Chondrocyte (in vitro differentiated cells): ENCODE measurements at places on chromosomes 12 and 14. TPM values are rescaled to one million over a fixed set of nuclear protein-coding genes. Genes with fewer than 3 reads are reported as not detected.

The TMEM179 gene
- 0.54 to 1.2 TPM (median 0.75 TPM) in 3 replicates for total RNA-seq

DNA sequence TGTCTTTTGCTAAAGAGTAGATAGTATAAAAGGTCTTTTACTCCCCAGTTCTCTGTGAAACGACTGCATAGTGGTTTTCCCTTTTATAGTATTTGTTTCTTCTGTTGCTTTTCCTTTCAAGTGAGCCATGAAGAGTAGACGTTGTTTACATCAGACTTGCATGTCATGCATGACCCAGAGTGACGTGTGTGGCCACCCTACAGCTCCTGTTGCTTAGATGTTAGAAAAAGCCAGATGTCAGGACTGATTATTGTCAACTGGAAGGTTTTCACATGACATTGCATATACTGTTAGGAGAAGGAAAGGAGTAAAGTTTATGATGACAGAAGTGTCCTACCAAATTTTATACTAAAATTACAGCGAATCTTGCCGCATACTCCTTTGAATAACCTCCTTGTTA lies 1.3 kb upstream of the RD3L start:
- no peak for DNase-seq
- H3K4me3 ChIP-seq = no peak overlapping the region
- peaks cover 47% of the 10 kb centered on the region for H3K27me3 ChIP-seq
- no peaks in the 10 kb centered on the region for H3K4me1 ChIP-seq
- H3K36me3 ChIP-seq = peaks cover 4% of the 10 kb centered on the region

The DPF3 gene
- 1.1 to 2.3 TPM (median 1.1 TPM) in 3 replicates for total RNA-seq

The PLEKHD1 gene
- 0.08 to 0.15 TPM (median 0.10 TPM) in 3 replicates for total RNA-seq

The KRT83 gene
- total RNA-seq = not detected in 3 replicates

DNA sequence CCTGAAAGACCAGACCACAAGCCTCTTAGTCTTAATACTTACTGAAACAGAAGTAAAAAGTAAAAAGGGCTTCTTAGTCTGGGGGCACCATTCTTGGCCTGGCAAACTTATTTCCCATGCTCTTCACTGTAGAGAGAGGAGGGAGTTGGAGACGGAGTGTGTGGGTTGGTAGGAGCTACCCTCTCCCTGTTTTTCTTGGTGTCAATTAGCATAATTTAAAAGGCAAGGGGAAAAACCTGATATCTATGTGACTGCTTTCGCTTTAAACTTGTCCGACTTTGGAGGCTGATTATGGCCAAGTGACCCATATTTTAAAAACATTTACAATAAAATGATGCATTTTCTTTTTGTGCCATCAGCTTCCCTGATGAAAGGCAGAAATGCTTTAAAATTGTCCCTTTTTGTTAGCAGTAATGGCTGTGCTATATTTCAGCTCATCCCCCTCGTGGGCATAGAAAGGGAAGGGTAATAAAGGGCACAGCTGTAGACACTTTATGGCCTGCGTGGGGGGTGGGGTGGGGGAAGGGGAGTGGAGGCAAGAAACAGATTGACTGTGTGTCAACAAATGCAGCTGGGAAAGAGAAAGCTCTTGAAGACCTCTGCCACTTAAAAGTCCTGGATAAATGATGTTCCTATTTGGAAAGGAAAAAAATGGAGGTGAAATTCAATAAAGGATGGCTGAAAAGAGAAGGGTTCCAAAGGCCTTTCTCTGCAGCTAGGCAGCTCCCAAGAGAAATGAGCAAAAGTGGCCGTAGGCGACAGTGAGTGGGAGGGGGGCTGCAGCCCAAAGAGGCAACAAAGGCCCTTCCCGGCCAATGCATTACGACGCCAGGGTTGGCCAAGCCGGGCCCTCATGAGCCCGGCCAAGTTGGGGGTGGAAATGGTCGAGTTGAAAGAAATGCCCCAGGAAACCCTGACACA lies 57.5 kb upstream of the TMEM263 start:
- H3K36me3 ChIP-seq = no peaks in the 10 kb centered on the region
- DNase-seq = no peak

GRCh38 chr12:98911396-98911795 lies 266.3 kb downstream of the APAF1 start:
- peaks cover 5% of the 10 kb centered on the region for H3K4me1 ChIP-seq
- H3K27ac ChIP-seq = no peak overlapping the region
- no peak overlapping the region for H3K4me3 ChIP-seq
- no peak for DNase-seq
- H3K27me3 ChIP-seq = peaks cover 19% of the 10 kb centered on the region

- no peak overlapping the region for H3K4me3 ChIP-seq
- H3K36me3 ChIP-seq = peaks cover 3% of the 10 kb centered on the region
- no peaks in the 10 kb centered on the region for H3K27me3 ChIP-seq
- H3K4me1 ChIP-seq = peaks cover 12% of the 10 kb centered on the region
- no peak for DNase-seq
Observed at GRCh38 chr12:104793285-104793684, 164.8 kb downstream of the SLC41A2 start.

The RBP5 gene
- total RNA-seq = not detected in 3 replicates

GRCh38 chr12:105822131-105823105 lies 316.3 kb downstream of the NUAK1 start:
- no peak for DNase-seq
- H3K4me1 ChIP-seq = peaks cover 60% of the 10 kb centered on the region
- H3K4me3 ChIP-seq = no peak overlapping the region
- H3K36me3 ChIP-seq = peaks cover 1% of the 10 kb centered on the region
- peak overlapping the region; percentile 80 for H3K27ac ChIP-seq
- H3K27me3 ChIP-seq = no peaks in the 10 kb centered on the region

DNA sequence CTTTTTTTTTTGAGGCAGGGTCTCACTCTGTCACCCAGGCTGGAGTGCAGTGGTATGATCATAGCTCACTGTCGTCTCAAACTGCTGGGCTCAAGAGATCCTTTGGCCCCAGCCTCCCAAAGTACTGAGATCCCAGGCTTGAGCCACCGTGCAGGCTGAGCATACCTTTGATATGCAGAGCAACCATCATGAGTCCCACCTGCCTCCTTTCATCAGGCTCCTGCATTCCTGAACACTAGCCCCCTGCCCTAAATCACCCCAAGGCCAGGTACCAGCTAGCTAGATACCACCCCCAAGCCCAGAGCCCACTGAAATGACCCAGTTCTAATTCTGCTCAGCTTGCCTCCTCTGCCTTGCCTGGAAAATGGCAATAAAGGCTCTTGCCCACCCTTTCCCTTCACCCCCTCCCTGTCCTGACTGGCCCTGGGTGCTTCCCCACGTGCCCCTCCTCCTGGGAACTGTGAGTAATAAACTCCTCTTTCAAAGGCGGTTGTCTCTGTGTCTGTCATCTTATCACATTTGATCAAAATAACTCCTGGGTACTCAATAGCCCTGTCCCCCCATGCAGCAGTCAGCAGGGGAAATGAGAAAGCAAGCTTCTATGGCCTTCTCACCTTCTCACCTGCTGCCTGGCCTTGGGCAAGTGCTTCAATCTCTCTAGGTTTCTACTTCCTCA lies 6.4 kb upstream of the BRF1 start:
- no peak overlapping the region for H3K4me3 ChIP-seq
- H3K27ac ChIP-seq = no peak overlapping the region

GRCh38 chr14:73887694-73888459 lies 1.2 kb downstream of the ZNF410 start:
- H3K27ac ChIP-seq = peak overlapping the region; percentile 98
- H3K36me3 ChIP-seq = no peaks in the 10 kb centered on the region
- peak overlapping the region; percentile 93 for H3K4me3 ChIP-seq
- peaks cover 42% of the 10 kb centered on the region for H3K4me1 ChIP-seq
- H3K27me3 ChIP-seq = no peaks in the 10 kb centered on the region

DNA sequence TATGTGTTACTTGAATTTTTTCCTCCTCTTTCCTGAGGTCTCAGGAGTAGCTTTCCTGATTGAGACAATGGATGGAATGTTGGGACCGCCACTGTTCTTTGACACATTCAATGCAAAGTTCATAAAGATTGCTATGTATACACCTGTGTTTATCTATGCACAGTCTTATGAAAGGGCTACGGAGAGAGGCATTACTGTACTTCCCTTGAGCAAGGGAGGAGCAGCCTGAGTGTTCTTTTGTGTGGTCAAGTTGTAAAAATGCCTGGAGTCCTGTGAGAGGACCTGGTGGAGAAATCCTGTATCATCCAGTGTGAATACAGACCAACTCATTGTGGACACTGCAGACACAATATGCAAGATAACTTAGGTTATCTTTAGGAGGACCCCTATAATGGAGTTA lies 1.2 kb downstream of the SRGAP1 start:
- peak overlapping the region; percentile 100 for H3K4me3 ChIP-seq
- H3K36me3 ChIP-seq = peaks cover 2% of the 10 kb centered on the region
- peaks cover 39% of the 10 kb centered on the region for H3K4me1 ChIP-seq
- no peak overlapping the region for H3K27ac ChIP-seq

The TMEM30B gene
- total RNA-seq = 2.7 to 9.3 TPM (median 7.9 TPM) in 3 replicates

The MYH7 gene
- not detected in 3 replicates for total RNA-seq

The OR10G3 gene
- not detected in 3 replicates for total RNA-seq

The FIGNL2 gene
- 0.26 to 0.30 TPM in 2 of 3 replicates, not detected in the other for total RNA-seq
